ENCODE measurements at places on chromosomes 1 and 21.

GRCh38 chr1:63101336-63101735, 221.0 kb upstream of the FOXD3 start:
- no peak for DNase-seq

DNA sequence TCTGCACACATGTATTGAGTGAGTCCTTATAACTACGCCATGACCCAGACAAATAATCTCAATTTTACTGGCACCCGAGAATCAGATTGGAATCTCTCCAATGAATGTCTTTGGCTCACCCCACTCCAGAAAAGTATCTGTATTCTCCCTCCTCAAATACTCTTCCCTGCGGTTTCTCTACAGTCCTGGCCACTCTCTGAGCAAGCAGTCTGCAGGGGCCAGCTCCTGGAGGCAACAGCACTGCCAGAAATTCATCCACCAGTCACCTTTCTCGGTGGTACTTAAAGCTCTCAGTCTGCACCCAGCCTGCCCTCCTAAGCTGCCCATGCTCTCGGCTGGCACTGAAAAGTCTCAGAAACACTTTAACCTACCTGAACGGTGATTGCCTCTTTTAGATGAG, 16.1 kb upstream of the LYST start:
- no peak for DNase-seq

GRCh38 chr21:42616941-42617340, 36.5 kb upstream of the PDE9A start:
- no peak for DNase-seq

GRCh38 chr1:71294178-71294577, 213.3 kb upstream of the ZRANB2 start:
- DNase-seq: no peak

DNA sequence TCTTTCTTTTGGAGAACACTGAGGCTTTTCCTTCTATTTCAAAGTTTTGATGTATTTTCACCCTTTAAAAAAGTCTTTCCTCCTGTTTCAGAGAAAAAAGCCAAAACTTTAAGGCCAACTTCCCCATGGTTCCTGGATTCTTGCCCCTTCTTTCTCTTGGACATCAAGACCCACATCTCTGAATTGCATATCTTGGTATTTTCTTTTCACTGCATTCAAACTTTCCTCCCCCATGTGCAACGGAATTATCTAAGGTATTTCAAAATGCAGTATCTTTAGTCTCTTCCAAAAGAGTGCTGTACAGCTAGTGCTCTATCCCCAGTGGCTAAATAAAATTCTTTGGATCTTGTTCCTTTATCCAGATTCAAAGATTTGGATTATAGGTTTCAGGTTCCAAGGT, 81.1 kb upstream of the TSPAN2 start:
- no peak for DNase-seq

DNA sequence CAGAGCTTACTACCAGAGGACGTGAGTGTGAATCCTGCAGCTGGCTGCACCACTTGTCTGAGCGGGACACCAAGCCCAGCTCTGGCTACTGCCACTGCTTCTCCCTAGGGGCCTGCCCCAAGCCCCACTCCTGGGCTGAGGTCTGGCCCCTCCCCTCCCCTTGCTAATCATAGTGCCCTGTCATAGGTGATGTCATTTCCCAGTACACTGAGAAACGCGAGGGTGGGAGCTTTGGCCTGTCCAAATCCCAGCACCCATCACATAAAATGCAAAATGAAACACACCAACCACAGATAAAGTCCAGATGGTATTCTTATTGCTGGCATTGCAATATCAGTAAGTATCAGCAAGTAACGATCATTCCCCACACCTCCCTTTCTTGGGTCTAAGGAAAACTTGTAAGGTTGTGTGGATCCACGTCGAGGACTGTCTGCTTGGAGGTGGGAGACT, 77.7 kb downstream of the TOMM20 start:
- no peak for DNase-seq

GRCh38 chr1:78790174-78790573, 140.5 kb downstream of the IFI44 start:
- DNase-seq: no peak
